ENCODE measurements at places on chromosomes 2 and 18.

DNA sequence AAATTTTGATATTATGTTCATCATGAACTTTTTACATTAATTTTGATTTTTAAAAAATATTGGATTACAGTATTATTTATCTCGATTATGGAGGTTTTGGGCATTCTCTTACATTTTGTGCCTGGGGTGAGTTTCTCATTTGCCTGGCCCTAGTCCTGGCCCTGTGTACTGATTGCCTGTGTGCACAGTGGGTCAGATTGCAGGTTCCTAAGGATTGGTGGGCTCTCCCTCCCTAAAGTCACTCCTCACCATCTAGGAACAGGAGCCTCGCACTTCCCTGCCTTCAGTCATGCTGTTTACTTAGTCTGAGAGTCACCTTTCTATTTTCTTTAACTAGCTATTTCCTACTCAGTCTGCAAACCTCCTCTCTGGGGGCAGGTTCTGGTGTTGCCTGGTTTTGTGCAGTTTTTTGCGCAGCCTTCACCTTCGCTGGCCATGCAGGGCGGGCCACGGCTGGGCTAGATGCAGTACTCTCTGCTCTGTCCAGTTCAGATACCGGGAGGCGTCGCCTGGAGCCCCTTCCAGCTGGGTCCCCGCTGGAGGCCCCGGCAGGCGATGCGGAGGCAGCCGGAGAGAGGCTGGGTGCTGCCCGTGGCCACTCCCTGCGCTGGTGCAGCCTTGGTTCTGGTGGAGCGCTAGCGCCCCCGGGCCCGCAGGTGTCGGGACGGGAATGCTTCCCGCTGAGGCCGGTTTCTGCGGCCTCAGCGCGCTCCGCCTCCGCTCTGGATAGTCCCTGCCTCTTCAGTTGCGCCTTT lies 23.3 kb upstream of the MC5R start:
- peak; percentile 27 for DNase-seq

DNA sequence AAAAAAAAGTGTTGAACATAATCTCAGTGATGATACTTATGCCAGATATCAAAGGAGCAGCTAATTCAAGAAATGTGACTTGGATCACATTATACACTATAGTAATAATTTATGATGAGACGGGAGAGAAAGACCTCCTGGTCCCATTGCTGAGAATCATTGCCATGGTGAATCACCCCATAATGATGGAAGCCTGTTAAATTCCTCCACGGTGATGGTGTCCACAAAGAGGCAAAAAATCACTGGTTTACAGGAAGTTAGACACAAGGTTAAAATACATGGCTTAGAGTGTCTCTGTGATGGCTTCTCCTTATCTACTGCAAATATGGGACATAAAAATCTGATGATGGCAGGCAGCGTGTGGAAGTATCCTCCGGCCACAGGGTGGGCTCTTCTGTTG lies 210.0 kb downstream of the CDH2 start:
- peak; percentile 10 for DNase-seq

DNA sequence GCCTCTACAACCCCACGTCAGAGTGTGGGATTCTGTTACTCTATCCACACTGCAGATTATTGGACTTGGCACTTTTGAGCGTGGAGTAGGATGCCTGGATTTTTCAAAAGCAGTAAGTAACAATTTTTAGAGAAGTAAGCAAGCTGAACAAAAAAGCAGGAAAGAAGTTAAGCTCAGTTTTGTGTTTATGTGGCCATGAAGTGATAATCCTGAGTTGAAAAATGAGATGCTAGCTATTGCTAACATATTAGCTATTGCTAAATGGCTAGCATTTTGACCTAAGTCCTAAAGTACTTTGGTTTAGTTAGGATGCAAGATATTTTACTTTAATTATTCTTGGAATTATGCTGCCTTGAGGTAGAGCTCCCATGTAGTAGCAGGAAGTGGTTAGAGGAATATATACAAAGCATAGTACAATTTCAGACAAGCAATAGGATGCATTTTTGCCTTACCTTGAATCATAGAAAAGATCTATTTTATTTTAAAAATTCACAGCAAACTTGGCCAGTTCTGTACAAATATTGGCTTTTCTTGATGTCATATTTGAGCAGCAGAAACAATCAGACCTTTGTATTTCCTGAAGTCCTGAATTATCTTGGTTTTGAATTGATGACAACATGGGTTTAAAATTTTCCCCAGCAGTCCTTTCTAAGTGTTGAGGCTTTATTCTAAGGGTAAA lies 74.6 kb downstream of the COX7A2L start:
- DNase-seq, result no peak

DNA sequence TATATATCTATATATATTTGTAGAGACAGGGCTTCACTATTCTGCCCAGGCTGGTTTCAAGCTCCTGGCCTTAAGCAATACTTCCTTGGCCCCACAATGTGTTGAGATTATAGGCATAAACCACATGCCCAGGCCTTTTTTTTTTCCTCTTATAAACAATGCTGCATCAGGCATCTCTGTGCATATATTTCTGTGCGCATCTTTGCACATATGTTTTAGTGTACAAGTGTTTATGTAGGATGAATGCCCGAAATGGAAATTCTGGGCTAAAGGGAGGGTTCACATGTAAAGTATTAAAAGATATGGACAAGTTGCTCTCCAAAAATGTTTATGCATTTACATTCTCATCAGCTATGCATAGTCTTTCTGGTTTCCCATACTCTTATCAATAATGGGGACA lies 183.2 kb upstream of the SPRED2 start:
- no peak for DNase-seq

GRCh38 chr18:28113271-28114029 lies 63.5 kb downstream of the CDH2 start:
- DNase-seq, result no peak
